ENCODE measurements at places on chromosomes 6 and 20.

GRCh38 chr20:46468508-46468907, 44.9 kb downstream of the ZNF334 start:
- no peak for DNase-seq

DNA sequence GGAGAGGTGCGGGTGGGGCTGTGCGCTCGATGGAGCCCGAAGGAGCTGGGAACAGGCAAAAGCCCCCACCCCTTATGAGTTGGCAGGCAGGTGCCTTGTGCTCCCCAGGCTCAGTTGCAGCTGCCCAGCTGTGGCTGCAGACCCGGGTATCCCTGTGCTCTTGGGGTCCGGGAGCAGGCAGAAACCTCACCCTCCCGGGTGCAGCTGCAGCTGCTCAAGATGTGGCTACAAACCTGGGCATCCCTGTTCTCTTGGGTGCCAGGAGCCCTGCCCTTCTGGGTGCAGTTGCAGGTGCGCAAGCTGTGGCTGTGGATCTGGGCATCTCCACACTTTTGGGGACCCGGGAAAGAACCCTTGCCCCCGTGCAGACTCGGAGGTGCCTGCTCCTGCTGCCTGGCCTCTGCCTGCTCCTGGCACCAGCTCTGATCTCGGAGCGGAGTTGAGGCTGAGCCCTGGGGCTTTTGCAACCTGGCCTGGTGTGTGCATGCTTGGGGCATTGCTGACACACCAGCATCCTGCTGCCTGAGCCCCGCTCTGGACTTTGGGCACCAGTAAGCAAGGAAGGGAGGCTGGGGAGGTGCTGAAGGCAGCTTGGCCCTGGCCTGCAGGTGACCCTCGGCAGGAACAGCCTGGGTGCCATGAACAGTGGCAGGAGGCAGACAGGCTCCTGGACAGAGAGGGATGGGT, 21.6 kb downstream of the OR2J3 start:
- DNase-seq: no peak

DNA sequence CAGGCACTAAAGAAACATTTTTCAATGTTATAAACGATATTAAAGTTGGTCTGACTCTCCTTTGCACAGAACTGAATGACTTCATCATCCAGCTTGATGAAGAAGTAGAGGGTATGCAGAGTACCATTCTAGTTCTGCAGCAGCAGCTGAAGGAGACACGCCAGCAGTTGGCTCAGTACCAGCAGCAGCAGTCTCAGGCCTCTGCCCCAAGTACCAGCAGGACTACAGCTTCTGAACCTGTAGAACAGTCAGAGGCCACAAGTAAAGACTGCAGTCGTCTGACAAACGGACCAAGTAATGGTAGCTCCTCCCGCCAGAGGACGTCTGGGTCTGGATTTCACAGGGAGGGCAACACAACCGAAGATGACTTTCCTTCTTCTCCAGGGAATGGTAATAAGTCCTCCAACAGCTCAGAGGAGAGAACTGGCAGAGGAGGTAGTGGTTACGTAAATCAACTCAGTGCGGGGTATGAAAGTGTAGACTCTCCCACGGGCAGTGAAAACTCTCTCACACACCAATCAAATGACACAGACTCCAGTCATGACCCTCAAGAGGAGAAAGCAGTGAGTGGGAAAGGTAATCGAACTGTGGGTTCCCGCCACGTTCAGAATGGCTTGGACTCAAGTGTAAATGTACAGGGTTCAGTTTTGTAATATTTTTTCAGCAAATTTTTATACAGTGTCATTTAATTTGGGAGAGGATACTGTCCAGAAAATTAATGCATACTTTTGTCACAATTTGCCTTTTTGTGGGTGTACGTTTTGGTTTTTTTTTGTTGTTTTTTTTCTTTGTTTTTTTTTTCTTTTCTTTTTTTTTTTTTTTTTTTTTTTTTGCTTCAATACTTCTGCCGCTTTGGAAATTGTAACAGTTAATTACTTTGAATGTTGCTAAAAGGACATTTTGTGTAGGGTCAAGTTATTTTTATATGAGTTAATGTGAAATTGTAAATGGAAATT, 6.6 kb upstream of the ACAT2 start:
- no peak for DNase-seq

DNA sequence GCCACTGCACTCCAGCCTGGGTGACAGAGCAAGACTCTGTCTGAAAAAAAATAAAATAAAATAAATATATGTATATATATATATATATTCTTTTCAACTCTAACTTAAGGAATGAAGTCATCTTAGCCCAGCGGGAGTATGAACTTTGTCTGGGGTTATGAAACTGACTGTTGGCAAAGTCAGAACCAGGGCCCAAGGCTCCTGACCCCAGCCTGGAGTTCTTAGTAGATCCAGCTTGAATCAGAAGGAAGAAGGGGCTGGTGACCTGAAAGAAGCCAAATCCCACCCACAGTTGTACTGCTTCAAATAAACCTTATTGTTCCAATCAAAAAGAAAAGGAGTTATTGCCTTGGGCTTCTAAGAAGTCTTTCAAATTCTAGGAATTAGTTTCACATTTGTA, 83.1 kb upstream of the MAP7 start:
- DNase-seq: no peak

DNA sequence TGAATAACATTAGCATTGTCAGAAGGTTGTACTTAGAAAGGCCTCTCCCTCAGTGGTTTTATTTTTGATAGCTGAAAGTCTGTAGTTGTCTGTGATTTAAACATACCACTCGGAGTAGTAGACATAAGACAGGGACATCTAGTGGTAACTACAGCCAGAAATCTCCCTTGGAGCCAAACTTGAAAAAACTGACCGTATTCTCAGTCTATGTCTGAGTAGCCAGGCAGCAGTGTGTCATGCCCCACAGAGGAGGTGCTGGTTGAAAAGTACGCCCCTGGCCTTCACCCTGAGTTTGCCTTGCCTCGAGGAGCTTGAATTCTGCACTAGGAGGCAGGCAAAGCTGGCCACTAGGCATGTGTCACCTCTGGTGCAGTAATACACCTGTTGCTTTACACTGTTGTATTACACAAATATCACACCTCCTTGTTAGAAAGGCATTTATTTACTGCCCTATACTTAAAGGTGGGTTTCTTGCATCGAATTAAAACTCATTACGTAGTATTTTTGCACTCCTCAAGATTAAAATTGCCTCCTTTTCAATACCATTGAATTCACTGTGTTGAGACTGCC, 20.8 kb downstream of the ZBTB2 start:
- DNase-seq: no peak

- no peak for DNase-seq
These were observed 2.5 kb downstream of the CST7 start for GRCh38 chr20:24951536-24952083.

DNA sequence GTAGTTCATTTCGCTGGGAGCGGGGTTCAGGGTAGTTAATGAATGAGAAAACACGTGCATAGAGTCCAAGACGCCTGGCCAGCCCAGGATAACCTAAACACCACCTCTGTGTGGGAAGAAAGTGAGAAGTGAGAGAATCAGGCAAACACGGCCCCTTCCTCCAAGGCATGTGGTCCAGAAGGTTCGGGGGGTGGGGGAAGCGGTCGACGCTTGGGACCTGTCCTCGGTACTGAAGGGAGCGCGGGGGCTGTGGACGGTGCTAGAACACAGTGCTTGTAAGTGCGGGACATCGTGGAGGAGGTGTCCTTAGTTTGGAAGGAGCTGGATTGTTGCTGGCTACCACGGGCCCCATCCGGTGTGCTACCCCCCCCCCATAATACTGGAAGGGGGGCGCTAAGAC, 1.7 kb upstream of the VSTM2L start:
- DNase-seq: no peak

GRCh38 chr6:33235221-33235634, 26.9 kb downstream of the RING1 start:
- DNase-seq: no peak

DNA sequence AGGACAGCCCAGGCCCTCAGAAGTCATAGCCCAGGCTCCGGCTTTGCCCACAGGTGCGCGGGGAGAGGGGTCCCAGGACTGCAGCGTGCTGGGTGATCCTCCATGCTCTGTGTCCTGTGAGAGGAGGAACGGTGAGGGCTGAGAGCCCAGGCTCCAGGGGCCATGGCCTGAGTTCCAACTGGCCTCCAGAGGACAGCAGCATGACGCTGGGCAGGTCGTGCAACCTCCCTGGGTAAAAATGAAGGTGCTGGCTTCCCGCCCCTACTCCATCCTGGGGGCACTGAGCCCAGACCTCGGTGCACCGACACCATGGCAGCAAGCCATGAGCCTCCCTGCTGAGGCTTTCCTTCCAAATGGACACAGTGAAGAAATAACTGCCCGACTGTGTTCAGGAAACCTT, 305.4 kb downstream of the TAF4 start:
- DNase-seq: no peak

GRCh38 chr6:39268721-39269120, 39.4 kb upstream of the KCNK5 start:
- no peak for DNase-seq

DNA sequence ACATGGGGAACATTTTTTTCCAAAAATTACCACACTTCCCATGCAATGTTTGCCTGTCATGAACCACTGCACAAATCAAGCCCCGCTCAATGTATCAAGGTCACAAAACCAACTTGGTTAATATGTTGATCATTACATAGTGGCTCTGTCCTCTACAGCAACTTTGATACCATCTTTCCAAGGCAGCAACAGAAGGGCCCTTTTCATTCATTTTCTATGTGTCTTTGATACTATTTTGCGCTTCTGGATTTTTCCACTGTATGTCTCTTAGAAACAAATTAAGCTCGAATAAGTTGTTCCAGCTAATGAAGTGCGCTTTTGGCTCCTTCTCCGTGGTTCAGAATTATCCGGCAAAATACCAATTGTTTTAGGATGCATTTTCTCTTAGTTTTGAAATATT, 1.5 kb downstream of the ZHX3 start:
- DNase-seq: no peak

GRCh38 chr6:153058291-153058690, 55.8 kb upstream of the MTRF1L start:
- no peak for DNase-seq

DNA sequence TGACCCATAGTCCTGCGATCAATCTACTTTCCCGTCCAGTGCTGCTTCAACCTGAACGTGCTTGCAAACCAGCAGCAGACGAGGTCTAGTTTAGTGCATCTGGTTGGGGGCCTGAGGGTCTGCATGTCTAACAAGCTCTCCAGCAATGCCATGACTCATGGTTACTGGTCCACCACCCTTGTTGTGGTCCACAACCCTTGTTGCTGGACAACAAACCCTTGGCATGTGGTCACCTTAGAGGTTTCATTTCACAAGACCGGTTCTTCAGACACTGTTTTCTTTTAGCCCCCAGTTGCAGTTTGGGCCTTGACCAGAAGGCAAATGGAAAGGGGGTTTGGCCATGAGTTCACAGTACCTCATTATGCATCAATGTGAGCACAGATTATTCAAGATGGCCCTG, 424.8 kb downstream of the QKI start:
- no peak for DNase-seq

DNA sequence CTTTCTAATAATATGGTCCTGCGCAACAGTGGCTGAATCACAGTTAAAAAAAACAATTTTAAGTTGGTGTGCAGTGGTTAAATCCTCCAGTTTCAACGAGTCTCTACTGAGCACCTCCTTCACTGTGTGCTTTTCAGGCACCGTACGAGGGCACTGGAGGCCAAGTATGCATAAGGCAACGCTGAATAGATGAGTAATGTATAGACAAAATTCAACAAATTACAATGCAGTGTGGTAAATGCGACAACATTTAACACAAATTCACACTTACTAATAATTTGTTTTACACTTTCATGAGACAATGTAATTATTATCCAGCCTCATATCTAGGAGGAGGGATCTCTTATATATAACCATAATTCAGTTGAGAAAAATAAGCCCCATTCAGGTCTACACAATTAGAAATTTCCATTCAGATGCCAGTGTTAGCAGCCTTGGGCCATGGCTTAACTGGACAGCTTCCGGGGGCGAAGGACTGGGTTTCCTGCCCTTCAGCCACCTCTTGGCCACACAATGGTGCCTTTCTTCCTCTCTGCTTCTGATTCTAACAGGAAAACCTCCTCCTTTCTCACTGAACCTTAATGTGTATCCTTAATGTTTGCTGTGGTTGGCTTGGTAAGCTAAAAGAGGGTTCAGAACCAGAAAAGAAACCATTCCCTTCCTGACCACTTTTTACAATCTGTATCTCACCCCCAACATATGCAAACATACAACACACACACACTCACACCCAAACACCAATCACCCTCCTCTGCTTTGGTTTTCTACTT, 51.9 kb downstream of the B4GALT5 start:
- no peak for DNase-seq

GRCh38 chr6:67535946-67536345, 1099.1 kb upstream of the ADGRB3 start:
- DNase-seq: no peak

DNA sequence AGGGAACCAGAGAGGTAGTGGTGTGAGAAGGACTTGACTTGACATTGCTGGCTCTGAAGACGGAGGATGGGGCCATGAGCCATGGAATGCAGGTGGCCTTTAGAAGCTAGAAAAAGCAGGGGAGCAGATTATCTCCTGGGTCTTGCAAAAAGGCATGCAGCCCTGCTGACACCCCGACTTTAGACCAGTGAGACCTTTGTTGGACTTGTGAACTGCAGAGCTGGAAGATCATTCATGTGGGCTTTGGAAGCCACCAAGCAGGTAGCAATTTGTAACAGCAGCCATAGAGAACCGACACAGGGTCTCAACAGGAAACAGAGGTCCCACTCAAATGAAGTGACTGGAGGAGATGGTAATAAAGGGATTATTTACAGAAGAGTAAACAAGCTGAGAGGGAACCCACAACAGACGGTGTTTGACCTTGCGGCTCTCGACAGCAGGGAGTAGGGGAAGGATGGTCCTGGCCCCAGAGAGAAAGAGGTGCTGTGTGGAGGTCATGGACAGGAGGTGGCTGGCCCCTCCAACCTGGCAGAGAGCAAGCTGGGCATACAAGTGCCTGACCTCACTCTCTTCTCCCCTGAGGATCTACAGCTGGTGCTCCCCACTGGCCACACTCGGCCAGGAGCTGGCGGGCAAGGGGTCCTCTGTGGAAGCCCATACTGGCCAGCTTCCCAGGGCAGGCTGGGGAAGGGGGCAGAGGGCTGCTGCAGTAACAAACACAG, 43.9 kb downstream of the SLC22A23 start:
- DNase-seq: no peak

Measured in cerebellum (tissue), 4 donors.